ENCODE measurements at places on chromosomes 12 and 14.

DNA sequence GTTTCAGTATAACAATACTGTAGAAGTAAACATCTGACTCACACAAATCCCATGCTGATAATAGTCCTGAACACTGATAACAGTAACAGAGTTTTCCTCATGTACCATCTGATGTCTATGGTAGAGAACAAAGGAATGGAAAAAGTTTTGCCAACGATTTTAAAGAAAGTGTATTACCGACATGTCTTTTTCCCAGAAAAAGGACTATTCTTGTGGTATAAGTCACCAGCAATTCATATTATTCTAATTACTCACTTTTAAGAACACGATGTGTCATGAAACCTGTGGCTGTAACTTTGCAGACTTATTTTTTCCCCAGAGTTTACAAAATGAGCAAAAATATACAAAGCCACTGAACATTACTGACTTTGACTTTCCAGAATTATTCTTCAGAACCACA lies 40.1 kb upstream of the DCN start:
- DNase-seq: no peak

- no peak for DNase-seq
These were observed 65.6 kb upstream of the TCL1B start for GRCh38 chr14:95620659-95621059.

- no peak for DNase-seq
These were observed 163.7 kb downstream of the SNAPC1 start for GRCh38 chr14:61925732-61926435.

- no peak for DNase-seq
These were observed 1.7 kb downstream of the LEMD3 start for GRCh38 chr12:65171073-65171472.

- no peak for DNase-seq
These were observed 20.6 kb downstream of the ST8SIA1 start for GRCh38 chr12:22313963-22314330.

GRCh38 chr12:113439606-113440030 lies 17.4 kb downstream of the SDSL start:
- no peak for DNase-seq

GRCh38 chr12:26032290-26032689 lies 73.8 kb downstream of the RASSF8 start:
- no peak for DNase-seq

DNA sequence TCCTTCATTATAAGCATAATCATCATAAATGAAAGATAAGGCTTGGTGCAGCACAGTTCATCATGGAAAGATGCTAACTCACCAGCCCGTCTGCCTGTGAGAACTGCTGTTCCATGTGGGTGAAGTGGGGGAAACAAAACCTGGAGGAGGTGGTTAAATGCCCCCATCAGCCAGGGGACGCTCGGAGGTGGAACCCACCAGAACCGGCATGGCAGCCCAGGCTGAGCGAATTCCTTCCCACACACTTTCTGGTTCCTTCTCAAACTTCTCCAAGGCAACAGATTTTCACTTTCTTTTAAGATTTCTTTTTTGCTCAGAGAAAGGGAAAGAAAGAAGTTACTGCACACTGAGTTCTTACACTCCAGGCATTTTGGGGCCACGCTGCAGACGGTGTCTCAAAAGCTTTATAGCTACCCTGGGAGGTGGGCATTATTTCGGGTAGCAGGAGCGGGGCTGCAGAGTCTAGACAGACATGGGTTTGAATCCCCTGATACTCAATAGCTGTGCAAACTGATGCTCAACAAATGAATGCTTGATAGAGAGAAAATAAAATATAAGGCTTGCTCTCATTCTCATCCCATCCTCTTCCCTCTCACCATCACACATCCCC lies 190.7 kb downstream of the BCL11B start:
- DNase-seq: no peak

DNA sequence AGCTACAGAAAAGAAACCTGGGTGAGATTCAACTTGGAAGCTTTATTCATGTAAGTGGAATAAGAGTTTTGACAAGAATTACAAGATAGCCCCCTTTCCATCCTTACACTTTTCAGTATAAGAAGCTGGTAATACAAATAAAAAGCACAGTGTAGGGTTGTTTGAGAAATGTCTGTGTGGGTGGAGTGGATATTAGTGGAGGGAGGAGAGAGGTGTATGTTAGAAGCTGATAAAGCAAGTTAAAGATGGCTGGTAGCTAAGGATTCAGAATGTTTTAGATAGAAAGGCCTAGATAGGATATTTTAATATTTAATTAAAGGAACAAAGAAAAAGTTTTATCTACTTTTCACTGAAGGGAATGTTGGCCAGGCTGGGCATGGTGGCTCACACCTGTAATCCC lies 12.5 kb downstream of the CFAP54 start:
- DNase-seq: no peak

GRCh38 chr12:95303476-95303875 lies 85.9 kb downstream of the VEZT start:
- no peak for DNase-seq

- DNase-seq: no peak
These were observed 32.1 kb downstream of the PRKAB1 start for GRCh38 chr12:119700078-119700477.

DNA sequence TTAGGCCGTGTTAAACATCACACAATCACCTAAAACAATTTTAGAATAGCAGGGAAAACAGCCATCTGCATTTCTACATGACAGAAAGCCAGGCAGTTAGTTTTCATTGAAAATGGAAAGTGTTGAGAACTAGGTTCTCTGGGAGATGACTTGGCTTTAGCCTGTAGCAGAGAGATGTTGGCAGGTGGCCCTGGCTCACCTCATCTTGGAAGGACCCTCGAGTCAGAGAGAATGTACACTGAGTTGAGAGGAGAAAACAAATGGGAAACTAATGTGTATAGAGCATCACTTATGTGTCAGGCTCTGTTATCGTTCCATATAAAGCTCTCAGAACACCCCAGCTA lies 51.9 kb downstream of the SUSD6 start:
- DNase-seq: no peak

DNA sequence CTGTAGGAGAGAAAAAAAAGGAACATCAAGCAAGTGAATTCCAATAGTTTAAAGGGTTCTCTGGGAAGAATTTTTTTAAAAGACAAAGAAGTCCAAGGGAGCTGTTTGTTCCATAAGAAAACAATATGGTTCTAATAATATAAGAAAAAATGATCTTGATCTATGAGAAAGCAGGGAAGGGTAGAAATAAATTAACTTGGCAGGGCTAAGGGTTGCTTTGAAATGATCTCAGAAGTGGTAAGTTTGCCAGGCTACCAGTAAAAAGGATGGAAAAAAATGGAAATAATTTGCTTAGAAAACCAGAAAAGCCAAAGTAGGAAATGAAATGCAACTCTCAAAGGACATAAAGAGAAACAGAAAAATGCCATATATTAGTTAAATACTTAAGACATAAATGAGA lies 41.7 kb upstream of the EMP1 start:
- DNase-seq: no peak

DNA sequence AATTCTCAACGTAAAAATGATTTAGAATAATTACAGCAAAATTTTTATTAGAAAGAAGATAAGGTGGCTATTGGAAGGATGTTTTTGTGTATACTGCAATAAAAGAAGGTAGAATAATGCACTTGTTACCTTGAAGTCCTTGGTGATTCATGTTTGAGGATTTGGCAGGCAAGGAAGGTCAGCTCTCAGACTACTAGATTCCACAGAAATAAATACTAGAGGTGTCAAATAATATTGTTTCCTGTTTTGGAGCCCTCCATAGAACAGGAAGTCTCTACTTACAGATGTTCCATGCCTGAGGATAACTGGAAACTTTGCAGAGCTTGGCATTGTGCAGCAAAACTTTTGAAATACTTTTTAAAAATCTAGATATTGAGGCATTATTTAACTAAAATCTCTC lies 284.3 kb upstream of the SYT1 start:
- DNase-seq: no peak

DNA sequence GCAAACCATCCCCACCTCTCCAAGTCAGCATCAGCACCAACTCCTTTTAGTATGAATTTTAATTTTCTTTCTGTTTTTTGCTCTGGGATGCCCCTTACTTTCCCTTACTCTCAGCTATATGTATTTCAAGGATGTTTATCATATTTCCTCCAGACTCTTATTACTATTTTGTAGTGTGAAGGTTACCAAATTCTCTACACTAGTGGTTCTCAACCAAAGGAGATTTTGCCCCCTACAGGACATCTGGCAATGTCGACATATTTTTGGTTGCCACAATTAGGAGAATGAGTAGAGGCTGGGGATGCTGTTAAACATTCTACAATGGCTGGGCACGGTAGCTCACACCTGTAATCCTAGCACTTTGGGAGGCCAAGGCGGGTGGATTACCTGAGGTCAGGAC lies 29.1 kb upstream of the SOS2 start:
- DNase-seq: no peak

DNA sequence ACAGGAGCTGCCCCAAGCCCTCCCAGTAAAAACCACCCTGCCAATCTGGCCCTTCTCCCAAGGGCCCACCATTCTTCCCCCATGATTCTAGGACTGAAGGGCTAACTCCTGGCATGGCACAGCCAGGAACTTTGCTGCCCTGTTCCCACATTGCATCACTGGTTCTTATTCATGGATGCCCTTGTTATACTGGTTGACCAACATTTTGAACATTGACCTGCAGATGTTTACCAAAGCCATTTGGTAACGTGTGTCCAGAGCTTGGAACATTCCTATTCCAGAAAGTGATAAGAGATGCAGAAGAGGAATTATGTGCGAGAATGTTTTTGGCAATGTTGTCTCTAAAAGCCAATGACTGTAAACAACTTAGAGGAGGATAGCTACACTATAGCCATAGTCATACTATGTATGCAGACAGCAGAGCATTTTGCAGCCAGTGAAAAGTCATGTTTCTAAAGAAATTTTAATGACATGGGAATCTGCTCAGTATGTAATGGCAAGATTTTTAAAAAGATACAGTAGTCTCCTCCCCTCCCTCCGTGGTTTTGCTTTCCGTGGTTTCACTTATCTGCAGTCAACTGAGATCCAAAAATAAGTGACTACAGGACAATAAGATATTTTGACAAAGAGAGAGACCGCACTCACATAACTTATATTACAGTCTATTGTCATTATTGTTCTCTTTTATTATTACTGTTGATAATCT lies 108.8 kb downstream of the DAAM1 start:
- no peak for DNase-seq

GRCh38 chr12:88207921-88208620 lies 66.0 kb downstream of the TMTC3 start:
- DNase-seq: no peak

- DNase-seq: peak; percentile 60
These were observed at the start of gene AKT1 for GRCh38 chr14:104794993-104795780. TSS of gene AKT1 (minus strand) at chr14:104795748. CDS start at chr14:104792643, 3,105 bp downstream.

GRCh38 chr14:93857081-93857480 lies 68.8 kb upstream of the PRIMA1 start:
- no peak for DNase-seq

DNA sequence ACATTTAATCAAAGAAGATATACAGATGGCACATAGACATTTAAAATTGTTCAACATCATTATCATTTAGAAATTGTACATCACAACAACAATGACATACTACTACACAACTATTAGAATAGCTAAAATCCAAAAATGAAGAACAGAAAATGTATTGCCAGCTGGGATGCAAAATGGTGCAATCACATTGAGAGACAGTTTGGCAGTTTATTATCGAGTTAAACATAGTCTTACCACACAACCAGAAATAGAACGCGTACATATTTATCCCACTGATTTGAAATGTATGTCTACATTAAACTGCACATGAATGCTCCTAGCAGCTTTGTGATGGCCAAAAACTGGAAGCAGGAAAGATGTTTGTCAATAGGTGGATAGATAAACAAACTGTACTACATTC lies 791.5 kb upstream of the MGAT4C start:
- no peak for DNase-seq

GRCh38 chr12:26113181-26113654 lies 11.6 kb downstream of the BHLHE41 start:
- DNase-seq: no peak

GRCh38 chr12:54666008-54666407 lies 17.8 kb upstream of the DCD start:
- no peak for DNase-seq

DNA sequence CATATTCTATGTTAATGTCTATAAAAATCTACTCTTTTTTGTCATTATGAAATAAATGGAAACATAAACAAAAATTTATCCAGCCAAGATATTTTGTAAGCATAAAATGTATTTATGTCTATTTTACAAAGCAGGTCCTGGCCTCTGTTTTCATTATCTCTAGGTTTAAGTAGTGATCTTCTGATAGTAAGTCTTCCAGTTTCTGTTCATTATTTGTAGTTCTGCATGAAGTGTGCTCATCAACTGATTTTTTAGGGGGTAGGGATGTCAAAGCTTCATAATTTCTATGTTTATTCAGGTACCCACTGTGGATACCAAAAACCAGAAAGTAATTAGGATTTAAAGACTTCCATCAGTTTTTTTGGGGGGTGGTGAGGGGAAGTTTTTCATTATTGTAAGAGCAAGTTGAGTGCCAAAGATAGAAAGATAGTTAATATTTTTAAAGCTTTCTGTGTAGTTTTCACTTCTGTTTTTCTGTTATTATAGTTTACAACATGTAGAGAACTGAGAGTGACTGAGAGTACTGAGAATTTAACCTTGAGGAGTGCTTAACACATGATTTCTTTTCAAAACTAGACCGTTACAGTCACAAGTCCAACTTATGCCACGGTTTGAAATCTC lies 30.6 kb upstream of the LMO3 start:
- no peak for DNase-seq

- no peak for DNase-seq
These were observed 128.4 kb downstream of the NTF3 start for GRCh38 chr12:5560265-5560664.

GRCh38 chr12:90174198-90174510 lies 465.5 kb upstream of the ATP2B1 start:
- DNase-seq: no peak

DNA sequence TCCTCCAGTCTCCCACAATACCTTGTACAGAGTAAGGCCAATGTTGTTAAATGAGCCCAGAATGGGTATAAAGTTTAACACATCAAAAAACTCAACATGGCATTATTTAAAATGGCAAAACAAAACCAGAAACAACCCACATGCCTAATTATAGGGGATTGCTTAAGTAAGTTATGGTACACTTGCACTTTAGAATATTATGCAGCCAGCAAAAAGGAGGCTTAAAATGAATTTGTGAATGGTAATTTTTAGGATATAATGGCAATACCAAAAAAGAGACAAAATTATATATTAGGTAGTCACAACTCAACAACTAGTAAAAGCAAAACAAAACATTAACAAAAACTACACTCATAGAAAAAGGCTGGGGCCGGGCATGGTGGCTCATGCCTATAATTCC lies 39.7 kb downstream of the SYNE3 start:
- no peak for DNase-seq

GRCh38 chr12:108511633-108512540 lies 3.2 kb upstream of the FICD start:
- peak; percentile 78 for DNase-seq

DNA sequence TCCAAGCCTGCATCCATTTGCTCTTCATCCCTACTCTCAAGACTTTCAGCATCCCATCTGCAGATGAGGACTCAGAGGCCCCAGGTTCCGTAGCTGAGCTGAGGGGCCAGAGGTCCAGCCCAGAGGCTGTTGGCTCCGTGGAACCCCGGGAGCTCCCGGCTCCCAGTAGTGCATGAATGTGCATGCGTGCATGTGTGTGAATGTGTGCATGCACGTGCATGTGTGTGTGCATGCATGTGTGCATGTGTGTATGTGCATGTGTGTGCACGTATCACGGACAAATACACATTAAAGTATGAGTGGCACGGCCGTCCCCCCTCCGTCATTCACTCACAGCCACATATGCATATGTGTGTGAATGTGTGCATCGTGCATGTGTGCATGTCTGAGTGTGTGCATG lies 149.9 kb downstream of the KIF26A start:
- no peak for DNase-seq

Data from activated CD4-positive, CD25-positive, alpha-beta regulatory T cell treated with anti-CD3 and anti-CD28 coated beads, Interleukin-2, amount 50 U/mL, for 72 hours (primary cell).